ENCODE measurements at places on chromosomes 13 and 19.

GRCh38 chr13:64782466-64782865 lies 2447.7 kb downstream of the PCDH9 start:
- DNase-seq: no peak

- DNase-seq: no peak
Measured at GRCh38 chr13:94009701-94010100, 469.8 kb downstream of the DCT start.

DNA sequence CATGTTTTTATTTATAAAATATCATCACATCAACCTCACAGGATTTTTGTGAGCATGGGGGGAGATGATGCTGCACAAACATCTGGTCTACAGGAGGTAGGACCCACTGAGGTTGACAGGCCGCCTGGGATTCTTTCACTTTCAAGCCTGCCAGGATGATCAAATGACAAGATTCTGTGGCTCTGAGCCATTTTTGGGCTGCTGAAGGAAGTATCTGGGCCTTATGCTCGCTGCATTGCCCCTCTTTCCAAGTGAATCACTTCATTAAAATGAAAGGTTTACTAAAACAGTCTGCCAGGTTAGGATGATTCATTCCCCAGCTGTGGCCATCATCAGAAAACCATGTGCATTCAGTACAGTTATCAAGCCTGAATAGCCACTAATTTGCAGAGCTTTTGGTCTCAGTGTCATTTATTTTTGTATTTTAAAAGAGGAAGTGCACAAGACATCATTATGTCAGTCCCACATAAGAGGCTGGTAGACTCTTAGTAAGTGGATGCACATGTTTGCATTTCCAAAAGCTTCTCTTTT lies 34.4 kb downstream of the STARD13 start:
- no peak for DNase-seq

GRCh38 chr19:3346677-3347353 lies 19.6 kb upstream of the NFIC start:
- no peak for DNase-seq

DNA sequence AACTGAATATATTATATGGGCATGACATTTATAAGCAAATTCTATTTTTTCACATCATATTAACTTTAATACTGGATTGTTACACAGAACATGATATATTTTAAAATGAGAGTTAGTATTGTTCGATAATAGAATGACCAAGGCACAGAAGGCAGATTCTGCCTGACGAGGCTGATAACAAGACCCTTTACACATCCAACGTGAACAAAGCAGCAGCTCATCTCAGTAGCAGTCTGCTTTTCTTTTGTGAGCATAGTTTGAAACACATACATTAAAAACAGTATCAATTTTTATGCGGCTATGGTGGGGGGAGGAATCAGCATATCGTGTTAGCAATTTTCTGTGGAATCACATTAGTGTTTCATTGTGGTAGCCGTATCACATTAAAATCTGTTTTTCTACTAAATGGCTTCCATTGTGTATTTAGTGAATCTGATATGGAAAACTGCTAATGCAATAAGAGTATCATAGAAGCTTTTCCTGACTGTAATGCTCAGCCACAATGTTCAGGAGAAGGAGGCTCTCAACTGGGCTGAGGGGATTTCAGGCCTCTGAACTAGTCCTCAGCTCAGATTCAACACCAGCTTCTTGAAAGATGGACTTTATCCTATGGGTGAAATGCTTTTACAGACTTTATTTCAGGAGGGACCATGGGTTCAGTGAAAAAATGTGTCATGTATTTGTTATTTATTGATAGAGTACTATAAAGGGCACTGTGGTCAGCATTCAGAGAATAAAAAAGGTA lies 4.0 kb downstream of the SMAD9 start:
- DNase-seq: no peak

DNA sequence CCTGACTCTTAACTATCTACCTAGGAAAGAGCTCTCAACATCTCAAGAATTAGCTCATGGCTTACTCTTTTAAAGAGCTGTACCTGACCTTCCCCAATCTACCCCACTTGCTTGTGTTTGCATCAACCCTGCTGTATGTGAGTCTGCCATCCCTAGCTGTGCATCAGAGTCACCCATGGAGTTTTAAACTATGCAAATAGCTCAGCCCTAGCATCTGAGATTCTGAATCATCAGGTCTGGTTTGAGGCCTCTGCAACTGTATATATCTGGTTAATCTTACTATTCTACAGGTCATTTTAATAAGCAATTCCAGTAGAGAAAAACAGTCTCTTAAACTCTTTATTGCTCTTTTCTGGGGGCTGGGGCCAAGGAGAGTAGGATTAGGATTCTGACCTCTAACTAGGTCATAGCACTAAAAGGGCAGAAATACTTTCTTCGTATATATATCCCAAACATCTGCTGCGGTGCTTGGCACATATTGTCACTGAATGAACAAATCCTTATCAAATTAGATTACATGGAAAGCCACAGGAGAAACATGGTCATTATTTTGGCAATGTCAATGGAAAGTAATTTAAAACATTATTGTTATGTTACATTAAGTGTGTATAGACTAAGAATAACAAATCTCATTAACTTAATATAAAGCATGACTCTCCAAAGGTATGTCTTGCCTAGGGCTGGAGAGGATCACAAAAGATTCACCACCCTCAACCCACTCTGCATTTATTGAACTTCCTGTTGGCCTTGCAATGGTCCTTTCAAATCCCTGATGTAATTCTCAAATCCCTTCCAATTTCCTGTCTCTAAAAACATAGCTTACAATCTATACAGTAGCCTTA lies 232.2 kb downstream of the DACH1 start:
- DNase-seq: no peak

DNA sequence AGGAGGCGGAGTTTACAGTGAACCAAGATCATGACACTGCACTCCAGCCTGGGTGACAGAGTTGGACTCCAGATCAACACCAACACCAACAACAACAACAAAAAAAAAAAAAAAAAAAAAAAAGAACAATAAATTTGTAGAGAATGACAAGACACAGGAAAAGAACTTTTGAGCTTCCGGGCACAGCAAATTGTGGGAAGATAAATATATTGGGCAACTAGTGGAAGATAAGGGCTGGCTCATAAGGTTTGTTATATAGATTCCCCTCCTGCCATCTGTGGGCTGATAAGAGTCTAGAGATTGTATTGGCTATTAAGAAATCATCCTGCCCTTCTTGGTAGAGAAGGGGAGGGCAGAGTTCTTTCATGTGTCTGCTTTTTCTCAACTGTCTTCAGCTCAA lies 33.1 kb upstream of the CYP2S1 start:
- DNase-seq: no peak

GRCh38 chr19:3691372-3691716 lies 8.9 kb downstream of the PIP5K1C start:
- no peak for DNase-seq

GRCh38 chr19:17719730-17720400 lies 585 bp downstream of the MAP1S start:
- no peak for DNase-seq

DNA sequence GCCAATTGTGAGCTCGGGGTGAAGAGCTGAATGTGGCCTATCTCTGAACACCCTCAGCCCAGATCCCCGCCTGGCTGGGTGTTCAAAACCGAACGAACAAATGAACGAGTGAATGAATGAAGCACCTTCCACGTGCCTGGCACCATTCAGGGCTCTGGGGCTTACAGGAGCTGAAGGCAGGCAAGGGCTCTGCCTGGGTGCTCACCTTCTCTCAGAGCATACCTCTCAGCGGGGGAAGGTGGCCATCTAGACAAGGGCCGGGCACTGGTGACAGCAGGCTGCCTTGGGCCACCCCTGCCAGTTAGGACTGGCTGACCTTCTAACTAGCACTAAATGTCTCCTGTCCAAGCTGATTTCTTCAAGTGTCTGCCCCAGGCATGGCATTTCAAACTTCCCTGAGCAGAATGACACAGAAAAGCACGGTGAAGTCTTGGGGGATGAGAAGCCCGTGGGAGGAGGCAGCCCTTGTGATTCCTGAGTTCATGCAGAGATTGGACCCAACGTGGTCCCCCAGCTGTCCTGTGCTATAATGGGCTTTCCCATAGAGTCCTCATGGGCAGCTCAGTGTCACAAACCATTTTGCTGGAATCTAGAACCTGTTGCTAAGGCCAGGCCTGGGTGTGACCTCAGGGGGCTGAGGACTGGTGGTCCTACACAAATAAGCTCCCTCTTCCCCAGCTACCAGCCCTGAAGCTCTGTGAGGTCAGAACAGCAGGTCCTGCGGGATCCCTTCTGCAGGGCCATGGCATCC lies 27.9 kb upstream of the VSTM2B start:
- DNase-seq: no peak

DNA sequence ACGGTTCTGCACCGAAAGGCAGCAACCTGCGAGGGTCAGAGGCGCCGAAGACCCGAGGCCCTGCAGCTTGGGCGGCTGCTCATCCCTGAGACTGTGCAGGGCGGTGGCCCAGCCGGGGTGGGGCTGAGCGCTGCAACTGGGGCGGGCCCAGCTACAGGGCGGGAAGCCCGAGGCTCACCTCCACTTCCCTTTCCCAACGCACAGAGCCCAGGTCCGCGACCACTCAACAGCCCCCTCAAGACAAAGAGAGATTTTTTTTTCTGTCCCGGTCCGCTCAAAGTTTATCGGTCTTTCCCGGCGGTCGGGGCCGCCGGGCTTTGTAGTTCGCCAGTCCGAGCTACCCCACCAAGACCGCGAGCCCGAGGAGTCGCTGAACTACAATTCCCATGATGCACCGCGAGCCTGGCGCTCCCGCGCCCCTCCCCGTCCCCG lies 573 bp downstream of the KATNAL1 start:
- DNase-seq: peak; percentile 83

- peak; percentile 89 for DNase-seq
Measured at GRCh38 chr13:67023130-67023876, 206.8 kb downstream of the PCDH9 start.

DNA sequence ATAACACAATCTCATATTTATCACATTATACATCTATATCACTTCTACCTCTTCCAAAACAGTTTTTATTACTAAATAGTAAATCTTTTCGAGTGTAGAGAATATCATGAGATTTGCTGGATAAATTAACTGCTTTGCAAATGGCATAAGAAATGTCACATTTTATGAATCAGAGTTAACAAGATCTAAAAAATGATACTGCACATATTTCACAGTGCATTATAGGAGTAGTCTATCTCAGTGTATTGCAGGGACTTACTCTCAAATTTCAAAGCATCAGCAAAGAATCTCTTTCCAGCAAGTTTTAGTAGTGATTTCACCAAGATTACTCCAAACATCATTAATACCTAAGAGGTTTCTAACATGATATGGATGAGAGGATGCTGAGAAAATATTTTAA lies 687.1 kb upstream of the SLITRK1 start:
- DNase-seq: no peak

- DNase-seq: no peak
Measured at GRCh38 chr13:94128430-94128829, 351.1 kb downstream of the DCT start.

GRCh38 chr19:44807652-44808462 lies 1.0 kb upstream of the BCAM start:
- no peak for DNase-seq

- no peak for DNase-seq
Measured at GRCh38 chr13:57470491-57470890, 161.1 kb upstream of the PCDH17 start.

DNA sequence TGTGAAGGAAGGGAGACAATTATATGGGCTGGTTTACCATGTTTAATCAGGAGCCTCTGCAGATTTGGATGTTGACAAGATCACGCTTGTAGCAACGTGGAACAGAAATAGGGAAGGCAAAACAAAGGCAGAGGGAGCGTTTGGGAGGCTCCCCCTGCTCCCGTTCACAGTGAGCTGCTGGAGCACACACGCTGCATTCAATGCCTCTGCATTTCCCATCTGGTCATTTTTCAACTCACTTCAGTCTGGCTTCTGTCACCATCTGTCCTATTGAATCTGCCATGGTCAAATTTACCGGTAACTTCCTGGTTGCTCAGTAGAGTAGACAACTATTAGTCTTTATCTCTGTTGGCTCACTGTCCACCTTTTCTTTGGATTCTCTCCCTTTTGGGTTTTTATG lies 91.0 kb downstream of the NHLRC3 start:
- no peak for DNase-seq

DNA sequence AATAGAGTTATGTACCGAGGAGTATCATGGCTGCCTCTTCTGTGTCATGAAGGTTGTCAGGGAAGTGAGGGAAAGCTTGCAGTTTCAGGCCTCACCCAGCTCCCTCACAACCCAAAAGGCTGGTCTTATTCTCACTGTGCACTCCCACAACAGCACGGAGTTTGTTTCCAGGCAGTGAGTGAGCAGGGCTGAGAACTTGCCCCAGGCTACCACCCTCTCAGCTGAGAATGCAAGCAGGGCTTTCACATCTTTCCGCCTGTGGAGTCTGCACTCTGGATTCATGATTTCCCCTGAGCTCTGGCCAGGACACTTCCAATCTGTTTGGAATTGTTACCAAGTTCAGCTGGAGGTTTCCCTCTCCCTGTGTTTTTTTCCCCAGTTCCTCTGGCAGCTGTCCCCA lies 2284.7 kb upstream of the PCDH20 start:
- DNase-seq: no peak

GRCh38 chr19:49333418-49333805 lies 1.8 kb upstream of the CD37 start:
- no peak for DNase-seq

DNA sequence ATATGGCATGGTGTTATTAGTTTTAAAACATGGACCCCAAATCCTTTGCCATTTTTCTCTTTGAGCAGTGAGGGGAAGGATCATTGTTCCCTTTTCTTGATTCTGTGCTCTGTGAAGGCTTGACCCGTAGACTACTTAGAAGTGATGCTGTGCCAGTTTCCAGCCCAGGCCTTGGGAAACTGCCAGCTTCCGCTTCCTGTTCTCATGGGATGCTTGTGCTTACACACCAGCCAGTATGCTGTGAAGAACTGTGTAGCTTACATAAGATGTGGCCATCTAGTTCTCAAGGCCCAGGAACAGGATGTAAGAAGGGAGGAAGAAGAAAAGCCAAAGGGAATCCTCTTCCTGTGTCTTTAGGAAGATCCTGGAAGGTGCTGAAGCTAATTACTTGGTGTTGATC lies 180.9 kb downstream of the PCCA start:
- no peak for DNase-seq

DNA sequence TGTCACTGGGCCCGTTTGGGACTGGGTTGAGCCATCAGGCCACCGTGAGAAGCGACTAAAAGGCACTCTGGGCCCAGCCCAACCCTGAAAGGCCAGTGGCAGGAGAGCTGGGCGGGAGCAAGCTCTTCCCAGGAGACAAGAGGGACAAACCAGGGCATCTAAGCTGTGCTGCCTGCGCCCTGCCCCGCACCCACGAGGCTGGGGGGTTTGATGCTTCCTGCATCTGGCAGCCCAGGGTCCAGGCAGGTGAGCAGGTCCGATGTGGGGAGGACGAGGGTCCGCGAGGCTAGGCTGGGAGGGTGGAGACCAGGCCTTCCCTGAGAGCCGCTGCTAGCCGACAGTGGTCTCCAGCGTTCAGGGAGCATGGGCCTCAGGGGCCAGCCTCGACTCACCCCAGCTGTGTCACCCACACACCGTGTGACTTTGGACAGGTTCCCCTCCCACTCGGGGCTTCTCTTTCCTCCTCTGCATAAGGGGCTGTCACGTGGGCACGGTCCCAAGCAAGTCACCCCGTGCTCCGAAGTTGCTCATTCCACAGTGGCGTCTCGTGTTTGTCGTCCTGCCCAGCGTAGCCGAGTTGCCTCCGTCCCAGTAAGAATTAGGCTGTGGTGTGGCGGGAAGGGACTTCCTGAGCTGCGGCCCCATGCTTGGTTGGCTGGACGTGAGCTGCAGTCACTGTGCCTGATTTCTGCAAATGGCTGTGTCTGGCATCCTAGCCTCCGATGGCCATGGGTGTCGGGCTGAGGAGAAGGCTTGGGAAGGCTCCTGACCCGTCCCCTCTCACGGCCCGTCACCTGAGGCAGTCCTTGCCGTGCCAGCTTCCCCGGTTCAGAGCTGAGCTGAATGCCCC lies 15.8 kb downstream of the PLIN4 start:
- DNase-seq: no peak

- no peak for DNase-seq
Measured at GRCh38 chr13:91693466-91693865, 295.0 kb downstream of the GPC5 start.

All from Jurkat, Clone E6-1 (cell line).